Psoas muscle (tissue), 8 donors: ENCODE measurements at places on chromosomes 4 and X. TPM values are rescaled to one million over a fixed set of nuclear protein-coding genes. Genes with fewer than 3 reads are reported as not detected.

The FRMD7 gene
- not detected for total RNA-seq

GRCh38 chrX:72714478-72714916 lies 391 bp upstream of the PHKA1 start:
- DNase-seq: peak; percentile 90
- H3K27ac ChIP-seq: peak overlapping the region; percentile 76
- H3K27me3 ChIP-seq: no peaks in the 10 kb centered on the region
- no peaks in the 10 kb centered on the region for H3K36me3 ChIP-seq
- H3K4me3 ChIP-seq: peak overlapping the region; percentile 67

DNA sequence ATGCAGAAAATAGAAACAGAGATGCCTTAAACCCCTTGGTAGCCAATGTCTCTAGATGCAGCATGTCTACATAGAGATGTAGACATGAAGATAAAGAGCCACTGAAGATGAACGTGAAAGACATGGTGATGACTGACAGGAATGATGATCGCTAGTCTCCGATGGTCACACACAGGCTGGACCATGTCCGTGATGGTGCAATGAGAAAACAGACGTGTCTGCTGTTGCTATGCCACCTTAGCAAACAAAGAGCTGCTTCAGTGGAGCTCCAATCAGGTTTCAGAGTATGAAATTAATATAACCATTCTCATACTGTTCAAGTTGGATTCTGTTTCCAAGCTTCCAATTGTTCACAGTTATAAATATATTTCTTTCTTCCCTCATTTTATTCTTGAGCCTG lies 256.5 kb downstream of the CAMK2D start:
- no peaks in the 10 kb centered on the region for H3K27me3 ChIP-seq
- H3K4me3 ChIP-seq: no peak overlapping the region
- H3K4me1 ChIP-seq: peaks cover 8% of the 10 kb centered on the region
- DNase-seq: no peak
- no peak overlapping the region for H3K27ac ChIP-seq
- H3K36me3 ChIP-seq: no peaks in the 10 kb centered on the region

DNA sequence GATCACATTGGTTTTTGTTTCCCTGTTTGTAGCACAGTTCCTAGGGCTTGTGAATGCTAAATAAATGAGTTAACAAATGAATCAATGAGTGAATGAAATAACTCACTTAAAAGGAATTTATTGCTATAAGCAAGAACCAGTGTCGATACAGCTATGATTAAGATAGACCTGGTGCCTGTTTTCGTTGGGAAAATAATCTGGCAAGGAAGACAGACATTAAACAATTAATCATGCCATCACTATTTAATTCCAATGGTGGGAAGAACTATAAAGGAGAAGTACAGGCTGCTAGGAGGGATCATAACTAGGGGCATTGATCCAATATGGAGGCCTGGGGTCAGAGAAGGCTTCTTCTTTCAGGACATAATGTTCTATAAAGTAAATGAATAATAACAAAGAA lies 4.5 kb upstream of the CBR4 start:
- no peaks in the 10 kb centered on the region for H3K36me3 ChIP-seq
- H3K27ac ChIP-seq: no peak overlapping the region
- H3K4me3 ChIP-seq: no peak overlapping the region
- DNase-seq: no peak
- H3K4me1 ChIP-seq: no peaks in the 10 kb centered on the region
